Stimulated activated CD8-positive, alpha-beta memory T cell treated with anti-CD3 and anti-CD28 coated beads, Interleukin-4, amount 100 ng/mL, for 1 hour (primary cell): ENCODE measurements at places on chromosomes 13 and 19.

- DNase-seq = no peak
Measured at GRCh38 chr13:74570834-74571233, 436.6 kb upstream of the KLF12 start.

DNA sequence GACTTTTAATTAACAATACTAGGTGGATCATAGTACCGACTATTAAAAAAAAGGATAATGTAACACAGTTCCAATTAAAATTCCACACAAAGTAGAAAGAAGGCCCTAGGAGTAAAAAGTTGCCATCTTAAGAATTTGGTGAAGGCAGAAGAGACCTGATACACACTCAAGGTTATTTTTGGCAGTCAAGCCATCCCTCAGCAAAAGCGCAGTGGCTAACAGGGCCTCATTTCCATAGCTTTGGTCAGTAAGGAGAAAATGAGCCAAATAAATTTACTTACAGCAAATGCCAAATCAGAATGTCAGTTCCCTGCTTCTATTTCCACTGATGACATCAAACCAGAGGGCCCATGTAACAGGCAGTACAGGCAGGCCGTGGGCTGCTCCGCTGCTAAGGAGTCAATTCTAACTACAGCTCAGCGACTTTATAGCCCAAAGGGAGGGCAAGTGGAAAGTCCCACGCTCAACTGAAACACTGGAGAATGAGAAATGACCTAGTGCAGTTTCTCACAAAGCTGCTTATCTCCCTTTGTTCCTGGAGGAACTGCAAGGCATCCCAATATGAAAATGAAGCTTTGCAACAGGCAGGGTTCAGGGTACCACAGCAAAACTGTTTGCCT, 6.3 kb downstream of the ARGLU1 start:
- DNase-seq = no peak

- no peak for DNase-seq
Measured at GRCh38 chr13:41386211-41386610, 71.1 kb upstream of the RGCC start.

DNA sequence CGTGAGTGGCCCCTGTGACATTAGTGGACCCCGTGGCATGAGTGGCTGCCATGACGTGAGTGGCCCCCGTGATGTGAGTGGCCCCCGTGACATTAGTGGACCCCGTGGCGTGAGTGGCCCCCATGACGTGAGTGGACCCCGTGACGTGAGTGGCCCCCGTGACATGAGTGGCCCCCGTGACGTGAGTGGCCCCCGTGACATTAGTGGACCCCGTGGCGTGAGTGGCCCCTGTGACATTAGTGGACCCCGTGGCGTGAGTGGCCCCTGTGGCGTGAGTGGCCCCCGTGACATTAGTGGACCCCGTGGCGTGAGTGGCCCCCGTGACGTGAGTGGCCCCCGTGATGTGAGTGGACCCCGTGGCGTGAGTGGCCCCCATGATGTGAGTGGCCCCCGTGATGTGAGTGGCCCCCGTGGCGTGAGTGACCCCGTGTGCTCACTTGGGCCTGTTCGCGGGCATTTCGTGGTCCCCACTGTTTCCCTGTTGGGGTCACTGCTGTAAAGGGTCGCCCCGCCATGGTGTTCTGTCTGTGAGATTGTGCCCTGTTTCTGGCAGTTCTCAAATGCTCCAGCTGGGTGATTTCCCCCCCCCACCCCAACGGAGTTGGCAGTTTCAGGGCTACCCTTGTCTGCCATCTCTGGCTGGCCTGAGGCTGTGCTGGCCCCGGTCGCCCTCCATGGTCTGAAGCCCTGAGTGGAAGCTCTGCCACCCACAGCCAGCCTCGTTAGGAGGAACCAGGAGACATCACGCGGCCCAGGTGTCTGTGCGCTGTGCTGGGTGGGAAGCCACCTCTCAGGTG, 64.2 kb downstream of the MCF2L start:
- no peak for DNase-seq

DNA sequence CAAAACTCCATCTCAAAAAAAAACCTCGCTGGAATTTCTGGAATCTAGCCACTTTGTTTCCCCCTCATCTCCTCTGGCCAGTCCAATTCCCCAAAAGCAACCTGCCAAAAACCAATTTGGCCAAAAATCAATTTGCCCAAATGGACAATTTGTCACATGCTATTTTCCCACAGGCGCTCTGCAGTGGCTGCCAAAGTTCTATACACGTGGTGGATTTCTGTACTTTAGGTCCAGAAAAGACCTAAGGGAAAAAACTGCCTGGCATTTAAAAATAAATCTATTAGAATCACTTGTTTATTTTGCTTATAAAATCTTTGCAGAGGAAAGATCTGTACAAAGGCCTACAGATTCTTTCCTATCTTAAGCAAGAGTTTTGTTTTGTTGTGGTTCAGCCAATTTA, 79.4 kb downstream of the MAP4K1 start:
- DNase-seq = no peak

- DNase-seq = peak; percentile 14
Measured at GRCh38 chr13:79481685-79482052, 714 bp downstream of the NDFIP2 start.

DNA sequence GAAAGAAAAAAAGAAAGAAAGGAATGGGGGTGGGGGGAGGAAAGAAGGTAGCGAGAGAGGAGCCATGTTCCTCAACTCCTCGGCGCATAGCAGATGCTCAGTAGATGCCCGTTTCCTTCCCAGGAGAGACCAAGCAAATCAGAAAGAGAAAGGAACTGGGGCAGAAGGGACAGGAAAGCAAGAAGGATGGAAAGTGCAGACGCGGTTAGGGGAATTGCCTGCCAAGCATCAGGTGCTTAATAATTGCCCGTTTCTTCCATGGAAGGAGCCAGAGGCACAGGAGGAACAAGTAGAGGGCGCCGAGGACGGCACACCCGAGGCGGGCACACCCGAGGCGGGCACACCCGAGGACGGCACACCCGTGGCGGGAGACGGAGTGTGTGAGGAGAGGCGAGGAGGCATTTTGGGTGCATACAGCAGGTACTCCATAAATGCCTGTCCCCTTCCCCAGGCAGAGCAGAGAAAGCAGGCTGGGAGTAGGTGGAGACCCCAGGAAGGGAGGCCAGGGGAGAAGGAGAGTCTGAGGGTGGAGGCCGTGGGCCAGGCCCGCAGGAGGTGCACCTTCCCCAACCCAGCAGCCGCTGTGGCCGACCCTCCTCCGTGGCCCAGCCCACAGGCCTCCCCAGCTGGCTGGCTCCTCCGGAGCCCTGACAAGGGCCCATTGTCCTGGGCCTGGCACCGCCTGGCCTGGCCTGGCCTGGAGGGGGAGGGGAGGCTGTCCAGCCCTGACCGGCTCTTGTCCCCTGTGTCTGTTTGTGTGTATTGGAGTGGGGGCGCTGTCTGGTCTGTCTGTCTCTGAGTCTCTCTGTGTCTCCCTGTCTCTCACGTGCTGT, 14.6 kb downstream of the JOSD2 start:
- DNase-seq = no peak

- DNase-seq = no peak
Measured at GRCh38 chr19:47272448-47273312, 2.0 kb upstream of the INAFM1 start.

GRCh38 chr13:51823359-51823758, 19.4 kb upstream of the DHRS12 start:
- DNase-seq = no peak

GRCh38 chr19:1223018-1223855, 14.6 kb downstream of the CBARP start:
- DNase-seq = no peak

GRCh38 chr13:30319655-30320054, 12.3 kb upstream of the KATNAL1 start:
- no peak for DNase-seq

- no peak for DNase-seq
Measured at GRCh38 chr13:113207890-113208420, 514 bp downstream of the PCID2 start.

DNA sequence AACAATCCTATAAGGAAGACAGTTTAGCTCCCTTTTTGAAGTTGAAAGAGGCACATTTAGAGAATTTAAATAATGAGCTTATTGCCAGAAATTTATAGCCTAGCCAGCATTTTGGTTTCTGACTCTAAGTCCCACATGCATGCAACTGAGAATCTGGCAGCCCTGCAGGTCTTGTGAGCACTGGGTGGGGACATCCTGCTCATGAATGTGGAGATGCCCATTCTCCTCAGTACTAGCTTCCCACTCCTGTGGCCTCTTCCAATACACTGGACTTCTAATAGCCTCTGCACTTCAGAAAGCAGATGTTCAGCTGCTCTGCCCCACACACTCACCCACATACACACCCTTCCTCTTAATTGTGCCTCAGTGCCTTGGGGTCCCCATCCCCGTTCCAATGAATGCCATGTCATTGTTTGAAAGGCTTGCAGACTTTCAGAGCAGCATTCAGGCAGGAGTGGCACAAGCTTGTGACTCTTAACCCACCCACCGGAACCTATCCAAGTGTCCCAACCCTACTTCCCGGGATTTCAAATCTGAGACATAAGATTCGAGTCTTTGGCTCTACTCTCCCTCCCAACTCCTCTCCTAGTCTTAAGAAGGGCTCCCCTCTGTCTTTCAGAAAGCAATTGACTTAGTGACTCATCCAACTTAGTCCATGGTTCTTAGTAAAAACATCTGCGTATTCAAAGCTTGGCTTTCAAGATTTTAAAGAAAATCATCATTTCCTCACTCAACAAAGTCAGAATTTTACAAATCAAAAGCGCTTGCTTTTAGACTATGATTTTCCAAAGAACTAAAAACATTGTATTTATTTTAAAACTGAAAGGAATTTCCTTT, 80.0 kb upstream of the FREM2 start:
- DNase-seq = no peak

- no peak for DNase-seq
Measured at GRCh38 chr13:35789335-35790165, 313.1 kb upstream of the MAB21L1 start.

- no peak for DNase-seq
Measured at GRCh38 chr19:35116072-35116801, 614 bp downstream of the FXYD3 start.

DNA sequence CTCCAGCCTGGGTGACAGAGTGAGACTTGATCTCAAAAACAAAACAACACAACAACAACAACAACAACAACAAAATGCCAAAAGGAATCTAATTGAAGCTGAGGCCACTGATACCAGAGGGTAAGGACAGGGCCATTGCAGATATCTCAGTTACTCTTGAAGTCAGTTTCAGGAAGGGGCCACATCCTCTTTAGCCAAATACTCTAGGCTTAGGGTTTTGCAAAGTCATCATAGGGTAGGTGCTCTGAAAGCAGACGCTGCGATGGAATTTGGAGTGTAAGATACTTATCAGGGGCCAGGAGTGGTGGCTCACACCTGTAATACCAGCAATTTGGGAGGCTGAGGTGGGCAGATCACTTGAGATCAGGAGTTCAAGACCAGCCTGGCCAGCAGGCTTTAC, 46.6 kb upstream of the UBAC2 start:
- no peak for DNase-seq

- DNase-seq = no peak
Measured at GRCh38 chr13:21657538-21657937, 13.3 kb upstream of the FGF9 start.

- DNase-seq = no peak
Measured at GRCh38 chr13:84038001-84038400, 155.7 kb upstream of the SLITRK1 start.

DNA sequence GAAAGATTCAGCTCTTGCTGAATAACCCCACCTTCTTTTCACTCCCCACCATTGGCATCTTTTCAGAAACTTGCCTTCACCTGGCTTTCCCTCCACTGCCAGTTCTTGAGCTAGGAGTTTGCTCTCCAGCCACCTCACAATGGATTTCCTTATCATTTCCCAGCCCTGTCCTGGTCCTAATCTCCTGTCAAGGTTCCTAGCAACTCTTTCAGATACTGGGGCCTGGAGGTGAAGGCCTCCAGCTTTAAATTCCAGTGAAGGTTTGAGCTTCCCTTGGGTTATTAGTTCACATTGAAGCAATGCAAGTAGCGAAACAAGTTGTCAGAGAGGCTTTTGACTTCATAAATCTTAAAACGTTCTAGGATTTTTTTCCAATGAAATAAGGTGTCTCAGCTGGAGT, 320.8 kb upstream of the MAB21L1 start:
- DNase-seq = no peak

DNA sequence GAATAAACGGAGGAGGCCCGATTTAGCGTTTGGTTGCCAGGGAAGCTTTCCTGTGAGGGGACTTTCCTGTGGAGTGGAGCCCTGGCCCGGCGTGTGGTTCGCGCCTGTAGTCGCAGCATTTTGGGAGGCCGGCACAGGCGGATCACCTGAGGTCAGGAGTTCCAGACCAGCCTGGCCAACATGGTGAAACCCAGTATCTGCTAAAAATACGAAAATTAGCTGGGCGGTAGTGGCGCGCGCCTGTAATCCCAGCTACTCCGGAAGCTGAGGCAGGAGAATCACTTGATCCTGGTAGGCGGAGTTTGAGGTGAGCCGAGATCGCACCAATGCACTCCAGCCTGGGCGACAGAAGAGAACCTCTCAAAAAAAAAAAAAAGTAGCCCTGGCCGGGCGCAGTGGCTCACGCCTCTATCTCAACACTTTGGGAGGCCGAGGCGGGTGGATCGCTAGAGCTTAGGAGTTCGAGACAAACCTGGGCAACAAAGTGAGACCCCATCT, 6.9 kb downstream of the KANK3 start:
- no peak for DNase-seq

DNA sequence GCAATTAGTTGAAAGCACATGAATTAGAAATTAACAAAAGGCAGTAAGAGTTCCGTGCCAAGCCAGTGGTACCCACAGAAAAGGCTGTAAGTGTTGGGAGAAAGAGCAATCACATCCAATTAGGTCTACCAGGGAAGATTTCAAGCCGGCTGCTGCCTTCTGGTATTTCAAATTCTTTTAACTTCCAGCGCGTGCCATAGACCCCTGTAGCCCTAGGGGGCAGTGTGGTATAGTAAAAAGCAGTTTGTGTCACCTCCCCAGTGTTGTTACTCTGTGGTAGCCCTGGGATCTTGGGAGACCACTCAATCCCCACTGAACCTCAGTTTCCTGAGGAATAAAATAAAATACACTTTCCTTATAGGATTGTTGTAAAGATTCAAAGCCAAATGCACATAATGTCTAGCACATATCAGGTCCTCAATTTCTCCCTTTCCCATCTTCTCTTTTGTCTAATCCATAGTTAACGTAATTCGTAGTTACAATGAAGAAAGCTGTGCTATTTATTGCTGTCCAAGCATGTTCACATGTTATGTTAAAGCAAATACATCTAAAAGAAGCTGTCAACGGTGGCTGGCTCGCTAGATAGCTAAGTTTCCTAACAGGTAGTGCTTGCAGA, 230.2 kb downstream of the TDRD3 start:
- no peak for DNase-seq
